ENCODE measurements at places on chromosomes 6 and 20.

- DNase-seq, result no peak
Observed at GRCh38 chr6:11433860-11434259, 103.7 kb upstream of the TMEM170B start.

DNA sequence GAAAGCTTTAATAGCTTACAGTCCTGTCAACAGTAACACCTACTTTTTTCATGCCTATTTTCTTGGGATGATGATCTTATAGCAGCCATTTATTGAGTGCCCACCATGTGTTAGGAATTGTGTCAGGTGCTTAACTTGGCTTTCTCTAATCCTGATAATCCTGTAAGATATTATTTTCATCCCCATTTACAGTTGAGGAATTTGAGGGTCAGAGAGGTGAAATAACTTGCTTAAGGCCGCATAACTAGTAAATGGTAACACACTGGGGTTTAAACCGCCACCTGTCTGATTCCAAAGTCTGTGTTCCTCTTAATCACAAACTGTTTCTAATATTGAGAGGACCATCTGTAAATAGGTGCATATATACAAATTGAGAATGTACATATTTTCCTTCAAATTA, 55.5 kb downstream of the NCOA3 start:
- no peak for DNase-seq

DNA sequence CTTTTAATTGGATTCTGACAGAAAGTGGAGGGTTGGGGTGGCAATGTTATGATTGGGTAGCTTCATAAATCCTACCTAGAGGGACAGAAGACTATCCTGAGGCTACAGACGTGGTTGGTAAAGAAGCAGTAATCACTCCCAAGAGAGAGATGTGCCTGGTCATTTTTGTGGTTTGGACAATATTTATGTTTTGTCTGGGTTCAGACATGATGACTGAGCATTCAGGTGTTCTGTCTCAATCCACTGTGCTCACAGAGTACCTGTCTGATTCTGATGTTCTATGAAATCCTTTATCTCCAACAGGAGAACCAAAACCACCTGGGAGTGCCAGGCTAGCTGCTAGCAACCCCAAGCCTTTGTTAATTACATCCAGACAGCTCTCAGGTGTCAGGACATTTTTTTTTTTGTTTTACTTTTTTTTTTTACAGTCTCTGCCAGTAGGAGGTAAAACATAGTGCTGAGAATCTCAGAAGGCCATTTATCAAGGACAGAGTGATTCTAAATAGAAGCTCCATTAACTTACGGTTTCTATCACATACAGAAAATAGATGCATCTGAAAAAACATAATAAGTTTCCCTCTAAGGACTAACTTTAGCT, 1.6 kb upstream of the HLA-DQA1 start:
- no peak for DNase-seq

DNA sequence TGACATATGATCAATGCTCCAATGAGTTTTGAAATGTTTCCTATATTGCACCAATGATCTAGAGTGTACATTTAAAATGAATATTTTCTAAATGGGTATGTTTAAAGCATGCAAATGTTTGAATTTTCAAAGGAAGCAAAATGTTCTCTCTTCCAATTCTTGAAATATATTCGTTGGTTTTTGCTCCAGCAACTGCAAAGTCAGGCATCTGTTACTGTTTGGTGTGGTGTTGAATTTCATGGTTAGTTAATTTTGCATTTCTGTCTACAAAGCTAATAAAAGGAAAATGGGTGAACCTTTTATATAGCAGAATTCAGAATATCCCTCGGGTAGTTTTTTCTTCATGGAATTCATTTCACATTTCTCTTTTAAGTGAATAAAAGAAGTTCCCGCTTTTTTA, 1018.3 kb downstream of the GRIK2 start:
- DNase-seq, result no peak

DNA sequence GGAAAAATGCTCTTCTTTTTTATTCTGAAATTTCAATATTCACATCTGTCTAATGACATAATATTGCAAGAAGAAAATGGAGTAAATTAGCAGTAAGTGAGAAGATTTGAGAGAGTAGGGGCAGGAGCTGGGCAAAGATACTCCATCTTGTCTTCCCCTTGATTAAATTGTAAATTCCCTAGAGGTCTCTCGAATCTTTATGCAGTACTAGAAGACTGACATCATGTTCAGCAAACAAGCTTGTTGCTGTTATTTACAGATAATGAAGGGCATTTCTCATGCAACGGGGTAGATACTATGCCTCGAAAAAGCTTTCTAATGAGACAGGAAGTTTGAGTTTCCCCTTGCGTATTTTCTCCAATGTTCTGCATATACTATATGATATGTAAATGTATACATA, 306.9 kb upstream of the PTCHD4 start:
- no peak for DNase-seq

DNA sequence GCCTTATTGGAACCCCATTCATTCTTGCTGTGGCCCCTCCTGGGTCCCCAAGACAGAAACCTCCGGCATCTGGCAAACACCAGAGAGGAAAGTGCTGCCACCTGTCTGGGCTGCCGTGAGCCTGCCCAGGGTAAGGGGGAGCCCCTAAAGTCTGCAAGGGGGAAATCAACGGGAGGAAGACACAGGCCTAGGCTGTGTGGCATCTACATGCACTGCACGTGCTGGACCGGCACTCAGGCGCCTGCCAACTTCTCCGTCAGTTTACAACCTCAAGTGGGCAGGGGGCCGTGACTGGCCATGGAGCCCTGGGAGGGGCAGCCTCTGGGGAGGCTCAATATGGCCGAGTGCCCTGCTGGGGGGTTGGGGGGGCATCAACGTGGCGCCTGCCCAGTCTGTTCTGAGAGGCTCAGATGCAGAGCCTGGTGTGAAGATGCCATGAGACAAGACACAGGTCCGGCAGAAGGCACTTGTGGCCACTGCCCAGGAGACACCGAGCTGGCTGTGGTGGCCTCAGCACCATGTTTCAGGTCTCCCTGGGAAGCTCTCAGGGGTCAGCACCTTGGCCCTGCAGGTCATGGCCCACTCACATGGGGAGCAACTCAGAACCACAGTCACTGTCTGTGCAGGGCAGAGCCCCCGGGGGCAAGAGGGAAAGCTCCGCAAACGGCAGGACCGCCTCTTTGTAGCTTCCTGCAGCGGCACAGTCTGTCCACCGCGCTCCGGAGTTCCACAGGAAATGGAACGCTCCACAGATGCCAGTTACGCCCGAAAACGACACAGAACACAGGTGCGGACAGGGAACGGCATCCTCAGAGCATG, 8.4 kb downstream of the UCKL1 start:
- DNase-seq, result no peak

GRCh38 chr6:71332012-71332411, 43.4 kb downstream of the OGFRL1 start:
- DNase-seq, result no peak

- no peak for DNase-seq
Observed at GRCh38 chr6:4801491-4802110, 25.4 kb downstream of the CDYL start.

DNA sequence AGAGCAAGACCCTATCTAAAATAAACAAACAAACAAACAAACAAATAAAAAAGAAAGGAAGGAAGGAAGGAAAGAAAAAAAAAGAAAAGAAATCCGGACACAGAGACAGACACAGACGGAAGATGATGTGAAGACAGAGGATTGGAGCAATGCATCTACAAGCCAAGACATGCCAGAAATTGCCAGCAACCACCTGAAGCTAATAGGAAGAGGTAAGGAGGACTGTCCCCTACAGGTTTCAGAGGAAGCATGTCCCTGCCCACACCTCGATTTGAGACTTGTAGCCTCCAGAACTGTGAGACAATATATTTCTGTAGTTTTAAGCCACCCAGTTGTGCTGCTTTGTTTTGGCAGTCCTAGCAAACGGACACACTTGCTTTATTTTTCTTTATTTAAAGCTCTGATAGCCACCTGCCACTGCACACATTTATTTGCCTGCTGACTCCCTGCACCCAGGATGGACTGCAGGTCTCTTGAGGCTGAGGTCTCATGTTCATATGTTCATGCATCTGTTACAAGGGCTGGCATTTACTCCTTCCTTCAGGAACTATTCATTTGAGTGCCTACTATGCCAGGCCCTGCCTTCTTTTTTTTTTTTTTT, 20.7 kb upstream of the ZMYND8 start:
- DNase-seq, result no peak

DNA sequence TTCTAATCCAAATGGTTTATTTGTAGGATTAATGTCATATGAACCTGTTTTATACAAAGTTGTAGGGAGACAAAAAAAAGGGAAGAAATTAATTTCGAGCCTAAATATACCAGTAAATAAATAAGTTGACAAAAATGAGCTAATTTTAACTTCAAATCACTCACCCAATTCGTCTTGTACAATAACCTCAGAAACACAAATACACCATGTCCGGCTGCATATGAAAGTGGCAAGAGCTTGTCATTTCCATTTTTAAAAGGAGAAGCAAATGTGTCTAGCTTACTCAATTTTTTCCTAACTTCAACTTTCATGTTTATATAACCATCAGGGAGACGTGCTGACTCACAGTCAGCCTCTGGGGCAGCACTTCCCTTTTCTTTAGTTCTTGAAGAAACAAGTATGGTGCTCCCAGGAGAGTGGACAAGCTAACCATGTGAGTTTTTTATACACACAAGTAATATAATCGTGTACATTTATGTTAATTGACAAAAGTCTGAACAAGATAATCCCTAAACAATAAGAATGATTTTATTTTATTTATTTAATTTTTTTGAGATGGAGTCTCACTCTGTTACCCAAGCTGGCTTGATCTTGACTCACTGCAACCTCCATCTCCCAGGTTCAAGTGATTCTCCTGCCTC, 55.5 kb upstream of the SGK1 start:
- peak; percentile 68 for DNase-seq

- peak; percentile 93 for DNase-seq
Observed at GRCh38 chr6:110537208-110538123, 61.1 kb upstream of the SLC22A16 start.
